Activated naive CD4-positive, alpha-beta T cell (primary cell): ENCODE measurements at places on chromosomes 2 and 18.

DNA sequence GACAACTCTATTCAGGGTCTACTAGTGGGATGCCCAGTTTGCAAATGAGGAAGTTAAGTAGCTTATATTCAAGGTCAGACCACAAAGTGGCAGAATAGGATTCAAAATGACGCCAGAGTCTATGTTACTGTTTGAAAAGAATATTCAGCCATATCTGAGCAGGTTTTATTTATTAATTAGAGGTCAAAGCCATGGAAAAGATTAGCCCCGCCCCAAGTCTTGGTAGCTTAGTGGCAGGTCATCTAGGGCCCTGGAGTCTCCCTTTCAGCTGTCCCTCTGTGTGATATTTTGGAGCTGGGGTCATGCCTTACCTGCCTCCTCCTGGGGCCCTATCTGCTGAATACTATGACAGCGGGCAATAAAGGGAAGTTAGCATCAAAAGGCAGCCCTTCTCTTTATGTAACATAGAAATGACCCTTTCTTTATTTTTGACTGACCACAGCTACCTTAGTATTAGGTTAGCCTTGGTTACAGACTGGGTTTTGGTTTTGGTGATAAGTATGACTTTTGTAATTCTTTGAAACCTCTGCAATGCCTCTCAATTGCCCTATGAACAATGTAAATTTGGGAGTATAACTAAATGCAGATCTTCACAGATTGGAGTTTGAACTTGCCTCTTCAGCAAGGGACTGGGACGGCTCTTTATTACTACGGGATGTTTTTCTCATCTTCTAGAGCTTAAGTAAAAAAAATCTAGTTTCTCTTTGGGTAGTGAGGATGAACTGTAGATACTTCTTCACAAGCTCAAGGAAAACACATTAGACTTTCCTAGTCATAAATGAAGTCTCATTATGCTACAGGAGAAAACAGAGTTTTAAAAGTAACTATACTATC, 153.0 kb upstream of the ITGA4 start:
- no peak for DNase-seq

- no peak for DNase-seq
Measured at GRCh38 chr2:43292851-43293743, 66.7 kb upstream of the ZFP36L2 start.

GRCh38 chr18:25563816-25564683, 212.1 kb upstream of the ZNF521 start:
- DNase-seq, result no peak

GRCh38 chr2:6754419-6754818, 111.3 kb downstream of the CMPK2 start:
- no peak for DNase-seq

DNA sequence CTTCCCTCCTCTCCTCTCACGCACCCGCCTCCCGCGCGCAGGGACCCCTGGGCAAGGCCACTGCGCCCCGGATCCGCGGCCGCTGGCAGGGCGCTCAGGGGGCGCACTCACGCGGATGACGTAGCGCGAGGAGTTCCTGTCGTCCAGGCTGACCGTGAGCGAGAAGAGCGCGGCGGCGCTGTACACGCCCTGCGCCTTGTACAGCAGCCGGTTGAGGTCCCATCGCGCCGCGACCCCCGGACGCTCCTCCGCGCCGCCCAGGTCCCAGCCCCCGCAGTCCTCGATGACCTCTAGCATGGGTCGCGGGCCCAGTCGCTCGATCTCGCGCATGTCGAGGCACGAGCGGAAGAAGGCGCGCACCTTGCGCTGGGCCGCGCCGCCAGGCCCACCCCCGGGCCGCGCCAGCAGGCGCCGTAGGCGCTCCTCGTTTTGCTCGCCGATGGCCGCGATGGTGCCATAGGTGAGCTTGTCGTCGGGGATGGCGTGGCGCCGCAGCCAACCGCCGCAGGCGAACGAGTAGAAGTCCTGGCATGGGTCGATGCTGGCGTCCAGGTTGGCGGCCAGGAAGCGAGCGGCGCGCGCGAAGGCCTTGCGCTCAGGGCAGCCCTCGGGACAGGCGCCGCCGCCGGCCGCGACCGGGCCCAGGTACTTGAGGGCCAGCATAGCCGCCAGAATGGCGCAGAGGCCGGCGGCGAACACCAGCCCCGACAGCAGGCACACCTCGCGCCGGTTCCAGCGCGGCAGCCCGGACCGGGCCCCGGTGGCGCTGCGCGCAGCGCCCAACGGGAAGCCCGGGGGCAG, 1.7 kb downstream of the ECEL1 start:
- no peak for DNase-seq

- DNase-seq, result no peak
Measured at GRCh38 chr2:241935774-241936173, 66.2 kb downstream of the RTP5 start.

DNA sequence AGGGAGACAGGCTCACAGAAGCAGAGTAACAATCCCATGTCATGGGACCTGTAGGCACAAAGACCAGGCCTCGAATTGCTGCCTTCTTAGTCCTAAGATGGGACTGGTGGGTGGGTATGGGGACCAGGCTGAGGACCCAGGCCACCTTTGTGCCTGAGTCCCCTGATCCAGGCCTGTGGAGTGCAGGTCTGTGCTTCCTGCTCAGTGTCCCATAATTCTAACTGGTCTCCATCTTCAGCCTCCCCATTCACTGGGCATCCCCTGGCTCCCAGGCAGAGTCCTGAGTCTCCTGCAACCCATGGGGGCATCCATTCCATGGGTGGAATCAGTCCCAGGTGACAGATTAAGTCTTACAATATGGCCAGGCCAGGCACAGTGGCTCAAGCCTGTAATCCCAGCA, 83.9 kb downstream of the SMAD7 start:
- DNase-seq, result no peak

DNA sequence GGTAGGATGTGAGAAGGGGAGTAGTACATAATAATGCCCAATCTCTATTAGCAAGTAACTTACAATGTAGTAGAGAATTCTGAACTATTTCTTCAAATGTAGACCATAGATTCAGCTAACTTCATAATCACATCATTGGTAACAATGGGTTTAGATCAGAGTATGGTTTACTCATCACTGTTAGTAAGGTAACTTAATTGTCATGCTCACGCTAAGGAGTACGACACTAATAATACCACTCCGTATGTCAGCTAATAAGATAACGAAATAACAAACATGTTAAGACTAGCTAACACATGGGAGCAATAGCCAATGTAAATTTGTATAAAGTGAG, 56.4 kb upstream of the CCDC141 start:
- no peak for DNase-seq

GRCh38 chr2:136422512-136422911, 304.6 kb upstream of the CXCR4 start:
- DNase-seq, result no peak

GRCh38 chr2:1716441-1716840, 27.9 kb downstream of the PXDN start:
- DNase-seq, result no peak

- no peak for DNase-seq
Measured at GRCh38 chr2:199713746-199714145, 137.2 kb downstream of the FTCDNL1 start.

GRCh38 chr18:35311496-35311895, 21.5 kb upstream of the ZSCAN30 start:
- no peak for DNase-seq

DNA sequence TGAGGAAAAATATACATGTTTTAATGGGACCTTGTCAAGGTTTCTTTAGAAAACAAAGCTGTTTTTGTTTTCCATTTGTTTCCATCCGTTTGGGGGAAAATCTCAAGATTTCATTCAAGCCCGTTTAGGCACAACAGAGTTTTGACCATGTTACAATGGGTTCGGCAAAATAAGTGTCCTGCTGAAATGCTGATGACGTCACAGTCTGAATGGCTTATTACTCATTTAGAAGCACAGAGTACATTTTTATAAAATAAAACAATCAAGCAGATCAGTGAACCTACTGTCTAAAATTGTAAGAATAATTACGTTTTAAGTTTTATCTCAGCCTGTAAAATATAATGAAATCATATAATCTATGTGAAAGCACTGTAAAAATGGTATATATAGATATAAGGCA, 174.2 kb downstream of the MYT1L start:
- no peak for DNase-seq

DNA sequence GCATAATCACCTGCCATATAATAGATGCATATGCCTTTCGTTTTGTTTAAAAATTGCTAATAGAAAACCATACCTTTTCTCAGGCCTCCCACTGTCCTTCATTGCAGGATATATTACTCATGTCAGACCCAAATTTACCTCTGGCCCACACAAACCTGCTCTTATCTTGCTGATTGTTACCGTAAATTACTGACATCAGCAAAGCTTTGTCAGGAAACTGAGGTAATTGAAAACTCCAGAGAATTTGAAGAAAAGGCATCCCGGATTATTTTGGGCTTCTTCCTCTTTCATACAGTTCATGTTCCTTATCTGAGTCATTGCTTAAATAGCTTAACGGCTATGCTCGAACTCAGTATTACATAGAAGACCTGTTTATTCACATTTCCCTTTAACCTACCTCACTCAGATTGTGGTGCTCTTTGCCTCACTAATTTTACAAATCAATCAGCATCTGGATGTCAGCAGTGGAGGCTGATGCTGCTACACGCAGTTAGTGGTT, 145.7 kb downstream of the ZEB2 start:
- DNase-seq, result no peak

- no peak for DNase-seq
Measured at GRCh38 chr2:207934720-207935119, 90.6 kb downstream of the PLEKHM3 start.

GRCh38 chr18:58549814-58550339, 79.0 kb downstream of the ALPK2 start:
- DNase-seq, result no peak

DNA sequence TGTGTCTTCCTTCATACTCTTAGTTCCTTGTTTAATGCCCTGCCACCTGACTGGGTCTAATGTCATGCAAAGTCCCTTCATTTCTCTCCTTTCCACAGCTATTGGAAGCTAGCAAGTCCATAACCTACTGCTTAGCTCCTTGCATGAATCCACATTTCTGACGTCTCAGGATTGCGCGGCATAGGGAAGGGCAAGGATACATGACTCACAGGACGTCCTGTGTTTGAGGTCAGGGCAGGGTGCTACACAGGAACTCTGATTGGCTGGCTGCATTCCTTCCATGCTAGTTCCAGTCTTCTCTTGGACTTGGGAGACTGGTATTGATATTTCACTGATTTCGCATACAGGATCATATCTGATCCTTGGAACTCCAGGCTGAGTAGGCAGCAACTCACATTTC, 137.9 kb downstream of the CDH2 start:
- no peak for DNase-seq

DNA sequence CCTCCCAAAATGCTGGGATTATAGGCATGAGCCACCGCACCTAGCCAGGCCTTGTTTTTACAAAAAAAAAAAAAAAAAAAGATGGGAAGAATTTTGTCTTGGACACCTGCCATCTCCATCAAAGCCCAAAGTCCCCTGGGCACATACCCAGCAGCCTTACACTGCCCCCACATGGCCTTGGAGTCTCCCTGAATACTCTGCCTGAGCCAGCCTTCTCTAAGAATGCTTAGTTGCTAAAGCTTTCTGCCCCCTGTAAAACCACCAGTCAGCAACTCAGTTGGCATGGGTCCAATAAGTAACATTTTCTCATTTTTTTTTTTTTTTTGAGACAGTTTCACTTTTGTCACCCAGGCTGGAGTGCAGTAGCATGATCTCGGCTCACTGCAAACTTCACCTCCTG, 40.6 kb downstream of the SPC25 start:
- no peak for DNase-seq

DNA sequence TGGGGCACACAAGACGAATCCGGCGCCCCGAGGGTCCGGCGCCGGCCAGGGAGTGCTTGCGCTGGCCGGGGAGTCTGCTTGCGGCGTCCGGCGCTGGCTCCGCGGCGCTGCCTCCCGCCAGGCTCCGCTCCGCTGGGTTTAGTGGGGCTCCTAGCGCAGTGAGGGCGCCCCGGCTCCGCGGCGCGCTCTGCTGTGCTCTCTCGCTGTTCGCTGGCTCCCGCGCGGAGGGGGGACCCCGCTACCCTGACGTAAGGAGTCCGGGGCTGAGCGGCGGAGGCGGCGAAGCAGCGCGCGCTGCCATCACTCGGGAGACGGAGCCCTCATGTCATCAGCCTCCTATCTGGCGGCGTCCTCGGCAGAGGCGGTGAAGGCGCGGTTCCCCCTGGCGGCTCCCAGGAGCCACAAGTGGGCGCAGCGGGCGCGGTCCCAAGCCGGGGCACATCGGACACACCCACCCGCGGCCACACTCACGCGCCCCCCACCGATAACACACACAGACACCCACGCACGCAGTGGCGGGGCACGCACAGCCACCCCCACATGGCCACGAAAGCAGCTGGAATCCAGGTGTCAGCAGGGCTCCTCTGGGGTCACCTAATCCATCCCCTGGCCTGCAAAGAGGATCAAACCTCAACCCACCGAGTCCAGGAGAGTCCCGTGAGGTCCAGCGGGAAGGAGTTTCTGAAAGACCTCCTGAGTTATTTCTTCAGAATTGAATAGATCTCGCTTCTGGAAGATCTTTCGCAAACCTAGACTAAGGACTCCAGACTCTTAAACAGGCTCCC, at the start of gene C1QL2:
Gene C1QL2 (minus strand): TSS at position 189 of the 785 bp plus-strand sequence. CDS start 482 bp downstream, outside the sequence.
- DNase-seq, result no peak

- DNase-seq, result no peak
Measured at GRCh38 chr2:53787614-53788289, 908 bp downstream of the ERLEC1 start.

DNA sequence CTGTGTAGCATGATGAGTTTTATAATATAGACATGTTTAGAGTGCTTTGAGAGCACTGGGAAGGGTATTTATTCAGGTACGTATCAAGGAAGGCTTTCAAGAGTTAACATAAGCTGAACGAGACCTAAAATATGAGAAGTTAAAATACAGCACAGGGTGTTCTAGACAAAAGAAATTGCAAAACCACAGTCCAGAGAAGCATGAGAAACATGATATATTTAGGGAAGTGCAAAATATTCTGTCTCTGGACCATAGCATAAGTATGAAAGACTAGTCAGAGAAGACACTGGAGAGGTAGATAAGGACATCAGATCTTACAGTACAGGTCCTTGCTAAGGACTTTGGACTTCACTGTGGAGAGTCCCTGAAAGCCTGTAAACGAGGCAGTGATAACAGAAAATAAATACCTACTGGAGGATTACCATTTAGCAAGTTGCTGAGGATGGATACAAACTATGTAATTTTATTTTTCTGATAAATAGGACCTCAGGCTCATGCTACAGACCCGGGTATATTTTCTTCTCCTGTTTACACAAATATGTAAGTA, 43.7 kb downstream of the FSIP2 start:
- no peak for DNase-seq

- DNase-seq, result no peak
Measured at GRCh38 chr2:113709022-113709421, 47.4 kb downstream of the SLC35F5 start.

GRCh38 chr2:101766871-101767739, 69.6 kb downstream of the MAP4K4 start:
- no peak for DNase-seq

GRCh38 chr2:197383825-197384224, 51.0 kb downstream of the SF3B1 start:
- DNase-seq, result no peak

DNA sequence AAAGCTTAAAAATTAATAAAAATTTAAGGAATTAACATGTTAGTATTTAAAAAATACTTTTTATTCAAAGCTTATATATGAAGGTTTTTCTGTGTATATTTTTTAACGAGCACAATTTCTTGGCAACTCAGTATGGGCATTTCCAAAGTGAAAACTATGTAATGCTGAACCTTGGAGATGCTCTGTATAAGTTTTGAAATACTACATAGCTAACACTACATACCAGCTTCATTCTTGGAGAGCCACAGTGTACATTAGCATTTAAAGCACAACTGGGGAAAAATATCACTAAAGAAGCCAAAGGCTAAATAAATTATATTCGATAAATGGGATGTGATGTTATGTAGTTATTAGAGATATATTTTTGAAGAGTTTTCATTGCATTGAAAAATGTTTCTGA, 446.5 kb downstream of the CCDC85A start:
- DNase-seq, result no peak

- DNase-seq, result no peak
Measured at GRCh38 chr2:194938066-194938465, 719.0 kb upstream of the SLC39A10 start.
